ENCODE measurements at places on chromosomes 2 and 18.

- no peak for DNase-seq
Measured at GRCh38 chr2:142190805-142191204, 60.0 kb upstream of the LRP1B start.

DNA sequence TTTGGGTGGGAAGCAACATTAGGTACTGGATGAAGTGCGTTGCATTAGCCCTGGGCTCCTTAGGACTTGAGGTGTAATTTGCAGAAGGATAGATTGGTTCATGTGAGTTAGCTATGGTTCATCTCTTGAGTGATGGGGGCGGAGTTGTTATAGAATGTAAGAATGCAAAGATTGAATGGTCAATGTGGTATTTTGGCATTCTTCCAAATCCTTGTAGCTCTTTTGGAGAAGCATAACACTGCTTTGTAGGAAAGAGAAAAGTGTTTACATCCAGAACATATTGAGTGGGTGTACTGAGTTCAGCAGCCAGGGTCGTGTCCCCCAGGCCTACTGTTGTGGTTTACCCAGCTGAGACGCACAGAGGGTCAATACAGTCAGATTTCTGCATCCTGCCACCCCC lies 173.5 kb downstream of the FMNL2 start:
- DNase-seq, result no peak

DNA sequence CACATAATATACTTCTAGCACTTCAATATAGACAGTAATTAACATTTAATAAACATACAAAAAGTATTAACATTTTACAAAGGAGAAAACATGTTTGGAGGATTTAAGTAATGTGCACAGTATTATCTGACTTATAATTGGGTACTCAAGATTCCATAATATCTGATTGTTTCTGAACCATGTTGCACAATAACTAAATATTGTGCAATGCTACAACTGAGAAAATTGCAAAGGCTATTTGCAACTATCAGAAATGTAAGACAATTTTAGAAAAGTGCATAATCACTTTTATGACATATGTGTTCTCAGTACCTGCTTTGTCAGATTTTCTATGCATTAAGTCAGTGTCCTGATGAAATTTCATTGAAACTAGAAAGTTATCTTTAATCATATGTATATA lies 934.6 kb downstream of the SOCS6 start:
- no peak for DNase-seq

DNA sequence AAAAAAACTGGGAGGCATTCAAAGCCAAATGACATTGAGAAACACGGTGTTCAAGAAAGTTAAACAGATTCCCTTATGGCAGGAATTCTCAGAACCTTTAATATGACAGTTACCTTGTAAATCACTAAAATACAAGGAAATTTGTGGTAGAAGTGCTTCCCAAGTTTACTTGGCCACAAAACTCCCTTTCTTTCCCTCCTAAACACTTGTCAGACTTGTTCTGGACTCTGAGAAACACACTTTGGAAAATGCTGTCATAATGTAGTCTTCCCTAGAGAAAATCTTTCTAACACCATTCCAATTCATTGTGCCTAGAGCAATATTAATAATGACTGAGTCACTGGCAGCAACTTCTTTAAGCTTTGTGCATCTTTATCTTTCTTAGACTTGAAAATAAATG lies 140.4 kb downstream of the ANKRD44 start:
- DNase-seq, result no peak

DNA sequence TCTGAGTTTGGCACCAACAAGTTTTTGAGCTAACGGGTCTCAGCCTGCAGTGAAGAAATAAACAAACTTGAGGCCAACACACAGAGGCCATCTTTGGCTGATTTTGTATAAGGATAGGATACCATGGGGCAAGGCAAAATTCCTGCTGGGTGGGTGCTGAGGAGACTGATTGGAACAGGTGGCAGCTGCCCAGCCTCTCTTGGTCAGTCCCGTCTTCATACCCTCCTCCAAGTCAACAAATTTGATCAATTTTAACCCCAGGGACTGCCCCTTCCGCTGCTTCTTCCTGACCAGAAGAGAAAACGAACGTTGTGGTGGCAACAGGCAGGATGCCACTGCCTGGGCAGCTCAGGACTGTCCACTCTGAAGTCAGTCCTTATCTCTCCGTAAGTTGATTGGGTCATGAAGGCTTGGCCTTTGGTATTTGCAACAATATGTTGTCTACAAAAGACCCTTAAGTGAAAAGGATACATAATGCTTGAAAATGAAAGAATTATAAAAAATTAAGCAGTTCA lies 139.3 kb downstream of the SPP2 start:
- no peak for DNase-seq

DNA sequence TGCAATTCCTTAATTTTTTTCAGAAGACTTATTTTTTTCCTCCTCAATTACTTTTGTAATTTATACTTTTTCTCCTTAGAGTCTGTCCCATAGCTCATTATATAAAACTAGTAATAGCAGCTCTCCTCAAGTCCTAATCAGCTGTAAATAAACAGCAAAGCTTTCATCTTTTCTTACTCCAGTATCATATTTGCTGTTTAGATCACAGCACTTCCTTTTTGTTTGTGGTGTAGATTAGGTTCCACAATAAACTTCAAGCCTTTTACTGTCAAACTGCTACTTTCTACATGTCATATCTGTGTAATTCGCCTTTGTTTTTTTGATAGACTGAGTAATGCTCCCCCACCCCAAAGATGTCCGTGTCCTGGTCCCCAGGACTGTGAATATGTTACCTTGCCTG lies 25.5 kb downstream of the GCG start:
- no peak for DNase-seq

DNA sequence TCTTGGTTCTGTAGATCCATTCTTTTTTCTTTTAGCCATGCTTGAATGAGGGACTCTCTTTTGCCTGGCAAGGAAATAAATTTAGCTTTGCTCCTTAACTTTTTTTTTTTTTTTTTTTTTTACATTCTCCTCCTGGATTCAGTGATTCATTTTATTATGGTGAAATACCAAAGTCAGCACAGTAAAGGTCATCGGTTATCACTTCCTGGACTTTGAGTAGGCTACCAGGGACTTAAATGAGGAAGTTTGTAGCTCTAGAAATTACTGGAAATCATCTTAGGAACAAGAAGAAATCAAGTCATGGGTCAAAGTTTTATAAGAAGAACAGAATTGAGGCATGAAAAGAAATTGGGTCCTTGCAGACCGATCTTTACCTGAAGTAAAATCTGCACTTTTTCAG lies 75.0 kb downstream of the SOCS6 start:
- DNase-seq, result no peak

DNA sequence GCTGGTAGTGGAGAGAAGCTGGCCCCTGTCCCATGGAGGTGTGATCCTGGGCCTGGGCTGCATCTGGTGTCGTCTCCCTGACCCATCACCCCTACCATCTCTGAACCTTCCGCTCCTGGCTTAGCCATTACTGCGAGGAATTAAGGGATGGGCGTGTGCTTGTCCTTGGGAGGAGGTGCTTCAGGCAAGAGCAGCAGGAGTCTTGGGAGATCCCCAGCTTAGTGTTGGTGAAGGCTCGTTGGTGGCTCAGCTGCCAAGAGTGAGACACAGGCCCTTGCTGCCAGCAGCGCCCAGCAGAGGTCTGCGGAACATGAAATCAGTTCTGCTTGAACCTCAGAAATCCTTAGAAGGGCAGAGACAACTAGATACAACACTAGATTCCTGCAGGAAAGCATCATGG lies 59.9 kb upstream of the TGFA start:
- no peak for DNase-seq

DNA sequence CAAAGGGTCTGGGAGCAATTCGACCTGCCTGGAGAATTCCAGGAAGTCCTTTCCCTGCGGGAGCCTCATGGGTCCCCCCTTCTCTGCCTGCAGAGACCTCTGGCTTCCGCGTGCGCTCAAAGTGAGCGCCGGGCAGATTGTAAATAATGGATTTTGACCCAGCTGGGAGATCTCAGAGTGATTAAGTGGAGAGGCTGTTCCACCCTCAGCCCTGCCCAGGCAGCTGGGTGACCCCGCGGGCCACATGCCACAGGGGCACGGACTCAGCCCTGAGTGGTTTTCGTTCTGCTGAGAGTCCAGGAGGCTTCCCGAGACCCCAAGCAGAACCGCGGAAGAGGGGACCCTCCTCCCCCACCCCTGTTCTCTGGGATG lies 1.2 kb downstream of the KCNG2 start:
- no peak for DNase-seq

DNA sequence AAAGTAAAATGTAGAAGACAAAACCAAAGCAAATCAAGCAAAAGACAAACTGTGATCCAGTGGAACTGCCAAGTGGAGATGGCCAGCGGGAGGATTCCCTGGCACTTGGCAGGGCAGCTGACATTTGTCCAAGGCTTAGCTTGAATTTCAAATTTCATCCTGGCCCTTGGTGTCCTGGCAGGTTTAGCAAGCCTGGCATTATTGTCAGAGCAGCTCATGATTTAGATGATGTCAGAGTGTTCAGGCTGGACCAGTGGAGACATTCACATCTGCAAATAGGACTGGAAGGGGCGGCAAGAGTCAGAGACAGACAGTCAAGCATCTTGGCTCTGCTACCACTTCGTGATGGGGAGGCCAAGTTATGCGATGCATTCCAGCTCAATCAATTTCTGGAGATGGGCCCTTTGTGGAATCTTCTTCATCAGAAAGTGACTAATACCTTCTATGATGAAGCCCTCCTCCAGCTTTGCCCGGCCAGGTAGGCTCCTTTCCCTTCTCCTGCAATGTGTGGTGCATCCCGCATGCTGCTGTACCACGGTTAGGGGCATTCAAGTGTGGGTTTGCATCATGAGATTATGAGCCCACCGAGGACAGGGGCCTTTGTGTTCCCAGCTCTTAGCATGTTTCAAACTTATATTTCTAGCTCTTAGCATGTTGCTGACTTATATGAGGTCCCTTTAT lies 199.7 kb downstream of the ANKRD30B start:
- no peak for DNase-seq

DNA sequence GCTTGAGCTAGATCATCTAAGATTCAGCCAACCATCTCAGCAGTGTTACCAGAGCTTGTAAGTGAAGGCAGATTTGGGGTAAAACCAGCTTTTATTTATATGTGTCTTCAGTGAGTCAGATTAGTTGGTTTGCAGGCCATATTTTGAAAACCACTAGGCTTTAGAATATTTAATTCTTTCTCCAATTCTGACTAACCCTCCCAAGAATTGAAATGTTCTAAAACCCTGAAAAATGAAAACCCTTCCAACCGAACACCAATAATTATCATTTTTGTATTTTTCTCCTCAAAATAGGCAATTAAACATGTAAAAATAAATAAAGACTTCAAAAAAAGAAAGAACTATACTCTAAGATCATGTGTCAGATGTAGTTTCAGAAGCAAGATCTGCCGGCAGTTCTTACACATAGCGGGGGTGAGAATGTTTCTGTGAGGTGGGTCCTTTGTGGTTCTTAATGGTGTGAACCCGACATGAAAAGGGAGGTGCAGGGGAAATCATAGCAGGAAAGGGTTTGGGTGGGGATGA lies 14.2 kb downstream of the PLEK start:
- no peak for DNase-seq

- no peak for DNase-seq
Measured at GRCh38 chr2:213266421-213266820, 17.8 kb upstream of the SPAG16 start.

DNA sequence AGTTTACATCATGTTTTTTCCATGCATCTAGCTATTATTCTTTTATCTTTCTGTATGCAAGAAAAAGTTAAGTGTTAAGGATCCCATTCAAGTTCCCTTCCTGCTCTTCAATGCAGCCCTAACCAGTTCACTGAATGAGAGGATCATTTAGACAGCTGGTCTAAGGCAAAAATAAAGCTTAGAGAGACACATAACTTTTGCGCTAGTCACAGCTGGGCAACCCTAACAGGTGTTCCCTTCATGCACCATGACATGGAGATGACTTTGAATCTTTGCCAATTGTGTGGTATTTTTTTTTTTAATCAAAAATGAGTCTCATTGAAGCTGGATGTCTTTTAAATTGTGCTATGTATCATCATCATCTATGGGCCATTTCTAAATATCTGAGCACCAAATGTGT lies 393.8 kb upstream of the CYRIA start:
- no peak for DNase-seq

- no peak for DNase-seq
Measured at GRCh38 chr2:228599297-228599696, 417.8 kb upstream of the SPHKAP start.

GRCh38 chr18:13547347-13547746 lies 179.0 kb downstream of the FAM210A start:
- DNase-seq, result no peak

GRCh38 chr2:16661936-16662839 lies 3.4 kb downstream of the CYRIA start:
- DNase-seq, result no peak

- no peak for DNase-seq
Measured at GRCh38 chr2:181348107-181348837, 108.9 kb upstream of the ITGA4 start.

DNA sequence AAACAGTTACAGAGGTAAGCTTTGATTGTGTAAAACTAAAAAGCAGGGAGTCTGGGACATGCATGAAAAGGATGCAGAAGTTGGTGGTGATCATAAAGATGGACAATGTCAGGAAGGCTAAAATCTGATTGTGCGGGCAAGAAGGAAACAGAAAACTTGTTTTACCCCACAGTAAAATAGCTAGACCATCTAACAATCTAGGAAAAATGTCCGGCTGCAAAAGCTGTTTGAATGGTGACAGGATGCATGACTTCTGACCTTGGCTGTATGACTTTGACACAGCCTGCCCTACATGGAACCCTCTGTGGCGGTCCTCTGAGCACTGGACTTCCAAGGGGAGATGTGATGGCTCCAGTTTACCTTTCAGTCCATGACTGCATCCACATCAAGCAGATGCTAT lies 93.6 kb downstream of the RAPH1 start:
- DNase-seq, result no peak

DNA sequence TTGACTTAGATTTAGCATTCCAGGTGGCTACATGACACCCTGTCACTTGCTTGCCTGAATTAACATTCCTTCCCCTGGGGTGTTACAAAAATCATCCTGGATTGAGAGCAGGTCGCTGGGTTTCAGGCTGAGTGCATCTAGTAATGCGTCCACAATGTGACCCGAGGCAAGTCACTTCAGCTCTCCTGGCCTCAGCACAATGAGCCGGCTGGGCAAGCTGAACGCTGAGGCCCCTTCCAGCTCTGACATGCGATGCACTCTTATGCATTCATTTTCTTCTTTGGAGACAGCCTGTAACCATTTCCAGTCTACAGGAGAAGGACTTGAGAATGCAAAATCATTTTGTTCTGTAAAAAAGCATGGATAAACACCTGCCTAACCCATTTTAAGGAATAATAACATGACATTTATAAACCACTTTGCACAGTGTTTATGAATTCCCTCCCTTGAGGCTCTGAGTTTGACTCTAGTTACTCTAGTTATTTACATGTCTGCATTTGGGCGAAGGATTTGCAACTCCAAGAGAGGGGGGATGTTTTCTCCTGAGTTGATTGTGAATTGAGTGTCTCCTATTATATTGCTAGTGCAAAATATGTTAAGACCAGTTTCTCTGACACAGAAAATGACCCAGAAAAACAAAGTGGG lies 63.0 kb upstream of the CPO start:
- DNase-seq, result no peak
